ENCODE measurements at places on chromosomes 16 and 17. TPM values are rescaled to one million over a fixed set of nuclear protein-coding genes. Genes with fewer than 3 reads are reported as not detected.
A peak's percentile ranks its signal among the peaks of the same experiment; 100 is the strongest.

- peak; percentile 57 for DNase-seq
These were observed 38.2 kb downstream of the PSME3IP1 start for GRCh38 chr16:57147381-57148221.

PITPNM3 gene
- polyA plus RNA-seq: 7.2 TPM

DNA sequence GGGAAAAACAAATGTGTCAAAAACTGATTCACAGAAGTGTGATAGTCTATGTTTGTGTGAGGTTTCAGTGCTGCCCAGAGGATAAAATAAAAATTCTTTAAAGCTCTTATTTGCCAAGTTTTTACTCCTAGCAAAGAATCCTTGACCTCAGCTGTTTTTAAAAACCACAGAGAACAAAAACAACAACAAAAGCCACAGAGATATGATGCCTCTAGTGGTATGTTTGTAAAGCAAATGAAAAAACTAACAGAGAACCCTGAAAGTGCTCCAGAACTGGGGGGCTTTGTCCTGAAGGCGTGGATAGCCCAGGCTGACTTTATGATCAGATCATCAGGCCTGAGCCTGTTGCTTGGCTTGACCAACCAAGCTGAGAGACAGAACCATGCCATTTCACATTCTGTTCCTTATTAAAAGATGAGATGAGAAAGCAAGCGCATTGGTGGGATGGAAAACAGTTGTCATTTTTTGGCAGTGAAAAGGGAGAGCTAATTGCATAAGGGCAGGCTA is 411.0 kb downstream of the CPPED1 start:
- DNase-seq: peak; percentile 33

ZNF75A gene
- 27.7 TPM for polyA plus RNA-seq

- no peak for DNase-seq
These were observed 180.2 kb upstream of the CHMP6 start for GRCh38 chr17:80811181-80812105.

- no peak for DNase-seq
These were observed 19.3 kb downstream of the PLD6 start for GRCh38 chr17:17186551-17187505.

DNA sequence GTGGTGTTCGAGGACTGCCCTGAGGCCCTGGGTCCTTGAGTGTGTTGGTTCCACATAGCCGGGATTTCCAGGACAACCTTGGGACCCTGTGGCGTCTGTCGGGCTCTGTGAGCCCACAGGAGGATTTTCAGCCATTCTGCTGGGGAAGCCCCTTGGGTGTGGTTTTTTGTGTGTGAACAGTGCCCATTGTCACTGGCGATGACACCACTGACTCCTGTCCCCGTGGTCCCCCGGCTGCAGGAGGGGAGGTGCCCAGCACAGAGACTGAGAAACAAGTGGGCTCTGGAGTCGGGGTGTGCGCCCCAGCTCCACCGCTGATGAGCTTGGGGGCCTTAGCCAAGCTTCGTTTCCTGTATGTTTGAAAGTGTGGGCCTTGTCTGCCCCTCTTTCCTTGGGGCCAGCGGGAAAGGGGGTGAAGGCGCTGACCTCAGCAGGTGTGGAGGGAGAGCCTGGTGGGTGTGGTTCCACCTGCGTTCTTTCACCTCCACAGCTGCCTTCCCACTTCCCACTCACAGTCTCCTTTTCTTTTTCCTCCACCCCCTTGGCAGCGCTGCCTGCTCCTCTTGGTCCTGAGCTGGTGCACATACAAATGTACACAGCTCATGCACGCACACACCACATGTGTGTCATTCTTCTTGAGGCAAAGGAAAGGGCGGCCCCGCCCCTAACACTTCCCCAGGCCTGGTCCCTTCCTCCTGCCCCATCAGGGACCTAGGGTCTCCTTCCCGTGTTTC is 16.1 kb downstream of the MGRN1 start:
- DNase-seq: no peak

DNA sequence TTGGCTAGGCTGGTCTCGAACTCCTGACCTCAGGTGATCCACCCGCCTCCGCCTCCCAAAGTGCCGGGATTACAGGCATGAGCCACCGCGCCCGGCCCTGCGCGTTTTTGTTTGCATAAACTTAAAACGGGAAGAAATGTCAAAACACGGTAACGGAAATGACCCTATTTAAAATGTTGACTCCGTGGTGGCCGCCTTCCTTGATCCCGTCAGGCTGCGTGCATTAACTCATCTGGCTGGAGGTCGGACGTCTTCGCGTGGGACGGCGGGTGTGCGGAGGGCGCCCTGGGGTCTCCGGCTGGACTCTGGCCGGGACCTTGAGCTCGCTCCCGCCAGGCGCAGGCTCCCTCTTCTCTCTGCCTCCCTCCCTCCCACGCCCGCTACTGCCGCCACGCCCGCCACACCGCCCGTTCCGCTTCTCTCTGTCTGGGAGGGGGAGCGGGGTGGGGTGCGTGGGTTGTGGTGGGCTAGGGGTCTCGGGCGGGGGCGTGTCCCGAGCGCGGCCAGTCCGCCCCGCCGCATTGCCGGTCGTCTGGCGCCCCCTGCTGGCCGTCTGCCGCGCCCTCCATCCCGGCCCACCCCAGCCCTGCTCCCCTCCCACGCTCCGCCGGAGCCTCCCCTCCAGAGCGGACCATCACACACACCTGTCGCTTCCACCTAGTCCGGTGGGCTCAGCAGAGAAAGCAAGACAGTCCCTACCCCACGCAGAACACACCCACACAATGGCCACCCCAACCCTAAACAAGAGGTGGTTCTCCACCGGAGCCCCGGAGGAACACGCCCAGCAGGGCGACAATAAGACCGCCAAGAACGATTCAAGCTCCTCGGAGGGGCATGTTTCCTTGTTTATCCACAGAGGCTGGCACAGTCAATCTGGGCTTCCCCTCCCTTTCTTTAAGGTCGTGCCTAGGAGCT is 1.2 kb upstream of the CCDC42 start:
- peak; percentile 80 for DNase-seq

DNA sequence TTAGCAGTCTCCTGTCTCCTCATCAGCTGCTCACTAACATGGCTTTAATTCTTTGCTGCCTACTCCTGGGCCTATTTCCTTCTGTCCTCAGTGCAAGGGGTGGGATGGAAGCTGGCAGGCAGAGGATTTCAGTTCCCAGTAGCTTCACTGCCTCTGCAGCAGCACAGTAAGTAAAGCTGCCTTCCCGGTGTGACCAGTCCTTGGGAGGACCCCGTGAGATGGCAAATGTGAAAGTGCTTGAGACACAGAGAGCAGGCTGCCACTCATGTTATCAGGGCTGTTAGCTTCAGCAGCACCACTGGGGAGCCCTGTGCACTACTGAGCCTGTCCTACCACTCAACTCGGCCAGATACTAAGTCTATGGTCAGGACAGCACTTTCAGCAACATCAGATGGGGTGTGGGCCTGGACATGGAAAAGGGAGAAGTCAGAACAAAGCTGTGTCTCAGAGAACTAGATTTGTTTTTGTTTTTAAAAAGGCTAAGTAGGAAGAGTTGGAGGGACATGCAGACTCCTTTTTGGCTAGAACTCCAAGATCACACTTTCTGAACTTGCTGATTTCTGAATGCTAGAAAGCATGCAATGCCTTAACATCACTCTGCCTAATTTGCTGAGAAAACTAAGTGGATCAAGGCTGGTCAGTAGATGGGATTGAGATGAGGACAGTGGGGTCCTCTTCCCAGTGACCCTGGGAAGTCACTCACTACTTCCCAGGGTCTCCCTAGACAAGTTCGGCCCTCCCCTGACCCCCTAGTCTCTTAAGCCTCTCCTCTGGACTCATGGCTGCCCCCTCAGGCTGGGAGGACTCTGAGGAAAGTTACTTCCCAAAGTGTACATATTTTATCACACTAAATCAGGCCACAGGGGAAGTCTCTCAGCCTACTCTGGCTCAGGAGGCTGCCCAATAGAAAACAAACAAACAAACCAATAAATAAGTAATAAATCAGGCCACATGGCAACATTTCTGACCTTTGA is 1.1 kb downstream of the ACSF2 start:
- DNase-seq: no peak

GRCh38 chr17:18190628-18191235 is 7.1 kb downstream of the ALKBH5 start:
- no peak for DNase-seq

GLTPD2 gene
- polyA plus RNA-seq: 0.50 TPM

DNA sequence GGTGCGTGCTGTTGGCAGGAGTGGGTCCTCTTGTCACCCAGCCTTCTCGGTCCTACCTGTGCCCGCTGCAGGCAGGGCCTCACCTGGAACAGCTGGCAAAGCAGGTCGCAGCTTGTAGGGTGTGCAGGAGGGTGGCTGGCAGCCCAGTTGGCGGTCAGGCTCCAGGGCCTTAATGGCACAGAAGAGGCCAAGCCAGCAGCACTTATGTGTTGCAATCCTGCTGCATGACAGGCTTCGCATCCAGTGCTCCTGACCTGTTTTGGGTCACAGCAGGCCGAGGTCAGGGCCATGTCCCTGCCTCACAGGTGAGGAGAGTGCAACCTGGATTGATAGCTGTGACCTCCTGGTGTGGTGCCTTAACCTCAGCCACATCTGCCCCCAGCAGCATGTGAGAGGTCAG is 31.9 kb downstream of the ZC3H18 start:
- no peak for DNase-seq

- peak; percentile 42 for DNase-seq
These were observed 34.8 kb downstream of the CBFA2T3 start for GRCh38 chr16:88941913-88942909.
